ENCODE measurements at places on chromosomes 16 and 17. TPM values are rescaled to one million over a fixed set of nuclear protein-coding genes. Genes with fewer than 3 reads are reported as not detected.

Gene SLC16A11
- 2.2 TPM for total RNA-seq

Gene TTLL6
- total RNA-seq, result 24.9 TPM

DNA sequence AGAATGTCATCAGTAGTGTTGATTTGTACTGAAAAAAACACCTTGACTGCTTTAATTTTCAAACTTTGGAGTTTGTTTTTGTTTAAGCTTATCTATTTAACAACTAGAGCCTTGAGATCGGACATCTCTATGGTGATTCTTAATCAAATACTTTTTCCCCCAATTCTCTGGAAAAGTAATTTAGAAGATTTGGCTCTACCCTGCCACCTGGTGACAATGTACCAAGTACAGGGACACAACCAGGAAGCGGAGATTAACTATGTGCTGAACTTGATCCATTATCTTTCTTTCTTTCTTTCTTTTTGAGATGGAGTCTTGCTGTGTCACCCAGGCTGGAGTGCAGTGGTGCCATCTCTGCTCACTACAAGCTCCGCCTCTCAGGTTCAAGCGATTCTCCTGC, 30.8 kb downstream of the USP43 start:
- no peak for DNase-seq

Gene CCL4
- 4.2 TPM for total RNA-seq

Gene SIRT7
- 246 TPM for total RNA-seq

DNA sequence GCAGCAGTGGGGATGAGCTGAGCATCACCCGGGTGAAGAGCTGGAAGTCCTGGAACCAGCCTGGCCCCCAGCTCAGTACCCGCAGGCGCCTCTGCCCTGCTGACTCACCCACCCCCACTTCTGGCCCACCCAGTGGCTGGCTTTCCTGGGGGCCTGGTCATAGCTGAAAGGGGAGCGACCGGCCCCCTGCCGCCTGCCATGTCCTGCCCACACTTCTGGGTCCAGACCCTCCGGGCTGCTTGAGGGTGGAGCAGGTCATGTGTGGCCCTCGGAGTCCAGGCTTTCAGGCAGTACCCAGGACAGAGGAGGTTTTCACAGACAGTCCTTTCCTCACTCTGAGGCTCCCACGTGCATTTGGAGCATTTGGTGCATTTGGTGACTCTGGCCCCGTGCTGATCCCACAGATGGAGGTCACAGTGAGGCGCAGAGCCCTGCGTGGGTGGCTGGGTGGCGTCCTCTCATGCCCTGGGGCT, 7.1 kb upstream of the PIEZO1 start:
- DNase-seq, result no peak

All from transverse colon (tissue), 4 donors.